ENCODE measurements at places on chromosomes 5 and 9.

DNA sequence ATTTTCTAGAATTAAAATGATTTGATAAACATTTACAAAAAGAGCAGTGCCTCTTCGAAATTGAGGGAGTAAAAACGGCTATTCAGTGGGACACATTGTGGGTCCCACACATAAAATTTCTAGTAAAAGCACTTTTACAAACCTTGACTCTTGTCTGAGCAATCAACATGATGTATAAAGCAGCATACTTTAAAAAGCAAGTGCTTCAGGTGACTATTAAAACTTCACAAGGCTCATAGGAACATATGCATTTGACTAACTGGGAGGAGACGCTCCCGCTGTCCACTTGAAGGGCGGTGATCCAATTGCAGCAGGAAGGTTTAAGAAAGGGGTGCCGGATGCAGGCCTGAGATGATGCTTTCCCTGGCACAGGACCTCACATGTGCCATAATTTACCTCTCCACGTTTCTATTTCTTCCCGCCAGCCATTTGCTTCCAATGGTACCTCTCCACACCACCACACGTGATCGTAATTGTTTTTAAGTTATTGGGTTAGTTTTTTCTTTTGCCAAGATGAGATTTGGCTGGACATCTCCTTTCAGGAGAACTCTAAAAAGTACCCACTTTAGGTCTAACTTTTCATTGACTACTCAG, 1.8 kb downstream of the MCTP1 start:
- no peak for DNase-seq

DNA sequence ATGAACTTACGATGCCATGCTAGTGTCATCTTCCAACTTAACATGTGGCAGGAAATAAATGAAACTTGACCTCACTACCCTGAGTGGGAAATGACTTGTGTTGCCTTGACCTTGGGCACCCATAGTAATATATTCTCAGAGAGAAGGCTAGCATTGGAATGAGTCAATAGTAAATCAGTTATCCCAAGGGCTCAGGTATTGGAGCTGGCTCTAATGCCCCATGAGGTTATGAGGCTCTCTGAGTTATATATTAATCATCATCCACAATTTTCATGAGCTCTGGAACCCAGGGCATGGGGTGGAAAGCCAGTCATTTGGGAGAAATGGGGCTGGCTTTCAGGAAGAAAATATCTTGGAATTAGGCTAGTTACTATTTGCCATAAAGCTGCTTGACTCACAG, 42.4 kb upstream of the SMIM32 start:
- DNase-seq, result no peak

DNA sequence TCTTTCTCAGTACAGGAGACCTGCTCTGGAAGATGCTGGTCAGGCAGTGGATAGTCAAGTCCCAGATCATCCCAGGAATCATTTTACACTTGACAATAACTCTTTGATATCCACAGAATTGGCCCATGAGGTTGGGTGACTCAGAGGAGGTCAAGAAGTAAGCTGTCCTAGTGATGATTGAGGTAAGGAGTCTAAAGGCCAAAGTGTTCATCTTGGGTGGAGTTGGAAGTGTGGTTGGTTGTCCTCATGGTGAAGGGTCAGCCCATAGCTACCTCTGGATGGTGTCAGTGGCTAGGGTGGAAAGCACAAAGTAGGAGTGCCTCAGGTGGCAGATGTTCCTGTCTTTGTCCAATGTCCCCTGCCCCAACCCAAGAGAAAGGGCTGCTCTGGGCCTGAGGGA, 24.1 kb upstream of the RCL1 start:
- DNase-seq, result no peak

- DNase-seq, result no peak
These were observed 1941.1 kb upstream of the C9orf72 start for GRCh38 chr9:29514336-29514735.

- no peak for DNase-seq
These were observed 40.3 kb upstream of the SLC12A7 start for GRCh38 chr5:1152156-1152555.

GRCh38 chr5:149540089-149540488, 11.2 kb downstream of the CSNK1A1 start:
- DNase-seq, result no peak

DNA sequence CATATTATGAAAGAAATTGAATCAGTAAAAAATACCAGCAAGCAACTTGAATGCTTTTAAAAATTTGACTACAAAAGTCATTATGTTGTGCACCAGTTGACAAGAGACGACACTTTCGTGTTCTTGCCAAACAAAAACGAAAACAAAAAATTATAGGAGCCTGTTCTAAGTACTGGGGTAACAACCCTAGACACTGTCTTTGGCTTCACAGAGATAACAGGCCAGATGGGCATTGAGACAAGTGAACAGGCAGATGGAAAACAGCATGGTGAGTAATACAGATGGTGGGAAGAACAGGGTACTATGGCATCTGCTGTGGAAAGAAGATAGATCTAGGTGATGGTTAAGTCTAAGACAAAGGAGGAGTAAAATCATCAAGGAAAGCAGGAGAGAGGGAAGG, 99.0 kb downstream of the CDH12 start:
- DNase-seq, result no peak

DNA sequence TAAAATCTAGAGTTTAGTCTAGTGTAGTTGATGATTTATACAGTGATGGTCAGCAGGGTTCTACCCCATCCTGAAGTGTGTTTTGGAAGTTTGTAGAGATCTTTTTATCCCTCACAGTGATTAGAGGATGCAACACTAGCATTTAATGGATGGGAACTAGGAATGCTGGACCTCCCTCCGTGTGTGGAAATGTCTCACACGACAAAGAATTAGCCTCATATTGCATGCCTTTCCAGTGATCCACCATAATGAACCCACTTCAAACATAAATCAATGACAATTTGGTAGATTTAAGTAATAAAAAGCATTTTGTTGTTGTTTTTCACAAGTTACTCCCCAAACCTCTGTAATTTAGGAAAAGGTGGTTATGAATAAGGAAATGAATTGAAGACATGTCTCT, 82.5 kb upstream of the LMNB1 start:
- no peak for DNase-seq

GRCh38 chr5:96317945-96318344, 115.1 kb downstream of the PCSK1 start:
- no peak for DNase-seq

GRCh38 chr5:90792725-90793124, 234.1 kb downstream of the ADGRV1 start:
- DNase-seq, result no peak

DNA sequence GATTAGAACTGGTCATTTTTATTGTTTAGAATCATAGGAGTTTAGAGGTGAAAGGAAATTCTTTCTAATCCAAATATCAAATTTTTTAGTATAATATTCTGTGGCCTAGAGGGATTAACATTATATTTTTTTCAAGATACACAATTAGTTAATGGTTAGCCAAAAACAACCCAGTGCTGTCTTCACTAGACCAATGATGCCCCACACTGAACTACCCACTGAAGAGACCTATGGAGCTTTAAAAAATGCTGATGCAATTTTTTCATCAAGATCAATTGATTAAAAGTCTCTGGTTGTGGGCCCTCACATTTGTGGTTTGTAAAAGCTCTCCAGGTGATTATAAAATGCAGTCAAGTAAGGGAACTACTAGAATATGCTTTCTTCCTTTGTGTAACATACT, 274.1 kb upstream of the C9orf72 start:
- DNase-seq, result no peak

- DNase-seq, result no peak
These were observed 647.7 kb downstream of the HTR1A start for GRCh38 chr5:63314551-63314950.

DNA sequence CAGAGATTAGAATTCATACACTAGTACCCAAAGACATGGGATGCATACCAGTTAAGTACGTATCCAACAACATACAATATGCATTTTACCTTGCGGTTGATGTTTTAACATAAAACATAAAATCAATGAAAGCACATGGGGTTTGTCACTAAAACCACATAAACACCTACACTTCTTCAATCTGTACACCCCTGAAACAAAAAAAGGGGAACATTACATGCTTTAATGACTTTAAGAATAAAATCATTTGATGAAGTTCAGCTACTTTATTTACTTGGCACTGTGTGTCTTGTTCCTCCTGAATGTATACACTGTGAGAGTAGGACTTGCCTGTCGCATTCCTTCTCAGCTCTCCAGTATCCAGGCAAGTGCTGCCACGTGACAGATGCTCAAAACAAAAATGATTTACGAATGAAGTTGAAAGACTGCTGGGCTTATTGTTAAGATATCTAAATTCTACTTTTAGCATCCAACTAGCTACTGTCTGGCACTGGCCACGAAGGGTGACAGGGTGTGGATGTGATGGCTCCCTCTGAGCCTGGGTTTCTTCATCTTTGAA, 21.0 kb downstream of the TNFSF15 start:
- DNase-seq, result no peak

DNA sequence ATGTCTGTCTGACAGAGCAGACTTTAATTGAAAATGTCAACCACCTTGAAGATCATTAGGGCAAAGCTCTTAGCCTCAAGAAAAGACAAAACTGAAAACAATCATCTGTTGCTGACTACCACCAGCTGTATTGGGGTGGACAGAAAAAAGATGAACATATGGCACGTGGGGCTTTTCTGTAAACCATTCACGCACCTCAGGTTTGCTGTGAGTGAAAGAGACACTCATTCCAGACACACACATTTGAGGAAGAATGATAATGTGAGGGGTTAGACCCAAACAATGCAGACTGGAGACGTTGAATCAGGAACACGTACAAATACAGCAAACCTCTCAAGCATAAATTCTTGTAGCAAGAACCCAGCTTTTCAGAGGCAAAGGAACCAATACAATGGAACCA, 158.7 kb downstream of the EBF1 start:
- no peak for DNase-seq

DNA sequence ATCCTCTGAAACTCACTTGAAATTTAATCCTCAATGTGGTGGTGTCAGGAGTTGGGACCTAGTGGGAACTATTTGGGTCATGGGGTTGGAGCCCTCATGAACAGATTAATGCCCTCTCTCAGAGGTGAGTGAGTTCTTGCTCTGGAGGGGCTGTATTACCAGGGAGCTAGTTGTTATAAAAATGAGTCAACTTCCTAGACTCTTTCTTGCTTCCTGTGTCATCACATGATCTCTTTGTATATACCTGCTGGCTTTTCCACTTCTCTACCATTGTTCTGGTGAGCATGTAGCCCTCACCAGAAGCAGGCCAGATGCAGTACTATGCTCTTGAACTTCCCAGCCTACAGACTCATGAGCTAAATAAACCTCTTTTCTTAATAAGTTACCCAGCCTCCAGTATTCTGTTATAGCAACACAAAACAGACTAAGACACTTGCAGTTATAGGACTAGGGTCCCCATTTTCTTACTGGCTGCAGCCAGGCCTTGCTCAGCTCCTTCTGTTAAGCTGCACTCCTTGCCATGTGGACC, 127.5 kb downstream of the SUSD1 start:
- no peak for DNase-seq

GRCh38 chr5:132418881-132419280, 49.4 kb downstream of the SLC22A5 start:
- no peak for DNase-seq

GRCh38 chr9:21070171-21070571, 7.6 kb downstream of the IFNB1 start:
- no peak for DNase-seq

DNA sequence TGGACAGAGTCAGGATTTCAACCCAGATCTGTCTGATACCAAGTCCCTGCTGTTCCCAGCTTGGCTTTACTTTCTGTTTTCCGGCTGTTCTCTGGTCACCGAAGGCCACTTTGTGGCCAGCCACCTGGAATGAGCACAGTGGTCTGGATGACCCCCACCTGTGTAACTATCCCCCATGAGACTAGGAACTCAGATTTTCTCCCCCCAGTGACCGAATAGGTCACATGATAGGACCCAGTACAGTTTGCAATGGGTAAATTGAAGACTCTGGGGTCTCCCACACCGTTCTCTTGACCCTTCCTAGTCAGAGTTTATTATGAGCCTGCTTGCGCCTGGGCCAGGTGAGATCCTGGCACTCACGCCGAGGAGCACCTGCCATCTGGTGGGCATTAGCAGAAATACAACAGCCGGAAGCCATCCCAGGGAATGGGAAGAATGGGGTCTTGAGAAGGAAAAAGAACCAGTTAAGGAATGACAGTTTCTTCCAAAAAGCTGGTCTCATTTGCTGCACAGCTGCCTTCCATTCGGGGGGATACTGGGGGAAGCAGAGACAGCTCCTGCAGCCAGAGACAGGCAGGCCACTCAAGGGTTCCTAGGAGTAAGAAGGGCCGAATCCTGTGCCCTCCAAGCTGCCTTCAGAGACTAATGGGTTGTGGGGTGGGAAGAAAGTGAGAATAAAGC, 7.1 kb downstream of the PHYHD1 start:
- peak; percentile 22 for DNase-seq

GRCh38 chr9:4435197-4435596, 55.1 kb upstream of the SLC1A1 start:
- no peak for DNase-seq

DNA sequence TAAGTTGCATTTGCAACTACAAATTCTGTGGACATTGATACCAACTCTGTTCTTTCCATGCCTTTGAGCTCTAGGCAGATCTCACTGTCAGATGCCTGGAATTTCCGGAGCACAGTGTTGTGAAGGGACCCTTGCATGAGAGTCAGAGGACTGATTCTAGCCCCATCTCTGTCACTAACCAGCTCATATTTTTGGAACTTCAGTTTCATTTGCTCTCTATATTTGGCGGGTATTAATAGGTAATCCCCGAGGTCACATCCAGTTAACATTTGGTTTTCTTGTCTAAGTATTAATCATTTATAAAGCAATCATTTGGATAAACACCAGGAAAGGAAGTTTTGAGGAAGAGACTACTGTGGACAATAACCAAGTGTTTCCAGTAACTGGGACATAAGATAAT, 115.7 kb downstream of the MAN2A1 start:
- DNase-seq, result no peak

- DNase-seq, result no peak
These were observed 10.4 kb downstream of the UIMC1 start for GRCh38 chr5:176995896-176996767.

DNA sequence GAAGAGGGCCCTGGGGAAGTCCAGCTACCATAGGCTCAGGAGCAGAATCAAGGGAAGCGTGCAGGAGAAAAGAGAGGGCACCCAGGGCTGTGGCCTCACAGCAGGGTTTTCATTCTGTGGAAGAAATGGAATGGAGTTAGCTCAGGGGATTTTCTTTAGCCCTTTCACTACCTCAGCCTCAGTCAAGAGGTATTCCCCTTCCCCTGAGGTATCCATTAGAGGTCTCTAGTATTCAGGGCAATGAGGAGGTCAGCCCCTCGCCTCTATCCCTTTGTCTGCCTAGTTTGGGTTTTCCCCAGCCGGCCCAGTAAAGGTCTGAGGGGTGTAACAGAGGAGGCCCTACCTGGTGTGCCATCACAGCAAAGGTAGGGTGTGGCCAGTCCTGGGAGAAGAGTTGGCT, 21.5 kb downstream of the GFRA3 start:
- DNase-seq, result no peak

GRCh38 chr5:3954633-3955032, 359.0 kb downstream of the IRX1 start:
- DNase-seq, result no peak

GRCh38 chr5:100777680-100778300, 125.3 kb downstream of the ST8SIA4 start:
- DNase-seq, result no peak

DNA sequence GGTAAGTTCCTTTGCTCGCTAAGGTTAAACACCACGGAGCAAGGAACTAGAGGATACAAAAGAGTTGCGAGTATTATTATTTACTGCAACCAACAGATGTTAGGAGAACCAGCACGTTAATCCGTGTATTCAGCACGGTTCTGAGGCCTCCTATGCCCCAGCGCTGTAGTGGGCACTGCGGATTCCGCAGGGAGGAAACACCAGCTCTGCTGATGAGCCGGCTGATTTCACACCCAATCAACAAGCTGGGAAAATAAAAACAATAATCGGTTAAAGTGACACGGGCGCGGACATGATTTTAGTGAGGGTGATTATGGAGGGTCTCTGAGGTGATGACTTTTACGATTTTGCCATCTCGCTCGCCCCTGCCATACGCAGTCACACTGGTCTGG, 702 bp upstream of the PRELID2 start:
- DNase-seq, result no peak
